ENCODE measurements at places on chromosomes 12 and 14.

GRCh38 chr12:120625557-120626419 lies 14.6 kb upstream of the CABP1 start:
- DNase-seq: peak; percentile 70

GRCh38 chr14:103362780-103363179 lies 22.4 kb upstream of the MARK3 start:
- DNase-seq: no peak

DNA sequence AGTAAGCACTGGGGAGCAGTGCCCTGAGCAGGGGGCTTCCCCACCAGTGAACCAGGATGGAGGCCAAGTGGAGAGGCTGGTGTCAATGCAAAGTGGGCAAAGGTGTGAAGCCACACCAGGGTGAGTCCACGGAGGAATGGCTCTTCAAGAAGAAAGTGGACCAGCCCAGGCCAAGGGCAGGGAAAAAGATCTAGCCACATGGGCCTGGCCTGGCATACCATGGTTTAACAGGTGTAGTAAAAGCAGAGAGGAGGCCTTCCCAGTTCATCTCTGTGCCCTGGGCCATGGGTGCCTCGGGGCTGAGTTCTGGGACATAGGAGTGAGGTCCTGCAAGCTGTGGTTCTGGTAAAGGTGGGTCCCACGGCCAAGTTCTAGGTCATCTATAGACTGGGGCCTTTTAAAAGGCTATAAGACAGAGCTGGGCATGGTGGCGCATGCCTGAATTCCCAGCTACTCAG lies 153.4 kb downstream of the DPF3 start:
- DNase-seq: no peak

- no peak for DNase-seq
These were observed 2.4 kb downstream of the ULK1 start for GRCh38 chr12:131896811-131897270.

DNA sequence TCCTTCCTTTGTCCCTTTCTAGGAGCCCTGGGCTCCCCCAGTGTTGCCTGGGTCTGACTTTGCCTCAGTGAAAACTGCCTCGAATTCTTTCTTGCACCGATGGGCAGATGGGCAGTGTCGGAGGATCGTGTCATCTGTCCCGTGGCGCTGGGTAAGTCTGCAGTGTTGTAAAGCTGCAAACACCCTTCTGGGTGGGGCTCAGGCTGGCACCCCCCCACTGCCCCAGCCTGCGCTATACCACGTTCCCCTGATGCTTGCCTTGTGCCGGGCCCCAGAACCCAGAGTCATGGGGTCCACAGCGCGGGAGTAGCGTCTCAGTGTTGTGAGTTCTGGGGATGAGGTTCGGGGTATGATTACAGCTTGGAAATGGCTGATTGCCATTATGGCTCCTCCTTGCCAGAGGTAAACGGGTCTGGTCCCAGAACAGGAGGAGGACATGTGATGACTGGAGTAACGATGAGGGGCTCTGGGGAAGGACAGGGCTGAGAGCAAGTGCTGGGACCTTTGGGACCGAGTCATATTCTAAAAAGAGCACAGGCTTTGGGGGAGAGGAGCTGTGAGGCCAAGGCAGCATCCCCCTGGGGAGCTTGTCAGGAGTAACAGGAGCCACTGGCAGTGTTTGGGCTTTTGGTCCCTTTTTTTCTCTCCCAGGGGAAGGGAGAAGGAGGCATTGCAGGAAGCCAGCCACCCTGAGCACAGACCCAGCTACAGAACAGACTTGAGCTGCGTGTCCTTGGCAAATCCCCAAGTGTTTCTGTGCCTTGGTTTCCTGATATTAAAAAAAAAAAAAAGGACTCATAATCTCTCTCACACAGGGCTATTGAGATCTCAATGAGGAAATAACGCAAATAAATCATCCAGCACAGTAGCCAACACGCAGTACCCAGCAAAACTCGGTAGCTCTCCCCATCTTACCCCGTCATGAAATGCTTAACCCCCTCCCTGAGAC lies 4.3 kb downstream of the RTL1 start:
- DNase-seq: peak; percentile 8
